ENCODE measurements at places on chromosomes 5 and 9.

DNA sequence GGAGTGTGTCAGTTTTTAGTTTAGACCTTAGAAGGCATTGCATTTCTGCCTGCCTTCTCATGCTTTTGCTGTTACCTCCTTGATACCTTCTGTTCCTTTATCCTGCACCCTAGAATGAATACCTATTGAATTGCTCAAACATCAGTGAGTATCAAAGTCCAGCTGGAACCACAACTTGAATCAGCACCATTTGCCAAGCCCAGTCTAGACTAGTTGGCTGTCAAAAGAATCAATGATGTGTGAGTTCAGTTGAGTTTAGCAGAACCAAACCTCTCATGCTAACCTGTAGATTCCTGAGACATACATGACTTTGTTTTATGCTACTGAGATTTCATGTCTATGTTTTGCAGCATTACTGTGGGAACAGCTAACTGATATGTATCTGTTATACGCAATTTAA, 116.6 kb downstream of the FAM170A start:
- no peak for DNase-seq

GRCh38 chr5:34977934-34978613, 48.7 kb downstream of the DNAJC21 start:
- no peak for DNase-seq

DNA sequence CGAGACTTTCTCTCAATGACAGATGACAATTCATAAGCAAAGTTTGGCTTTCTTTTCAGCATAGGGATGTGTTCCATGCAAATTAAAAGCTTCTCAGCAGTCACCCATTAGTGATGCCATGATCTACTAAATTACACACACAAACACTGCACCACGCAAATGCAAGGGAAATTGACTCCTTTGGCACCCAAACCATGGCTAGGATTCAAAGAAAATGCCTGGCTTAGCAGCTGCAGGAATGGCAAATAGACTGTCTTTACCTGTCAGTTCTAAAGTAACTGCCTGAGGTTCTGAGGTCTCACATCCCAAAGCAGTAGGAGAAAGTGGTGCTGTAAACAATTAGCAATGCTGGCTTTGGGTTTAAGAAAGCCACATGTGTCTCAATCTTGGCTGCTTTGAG, 108.6 kb upstream of the ATP10B start:
- DNase-seq: no peak

DNA sequence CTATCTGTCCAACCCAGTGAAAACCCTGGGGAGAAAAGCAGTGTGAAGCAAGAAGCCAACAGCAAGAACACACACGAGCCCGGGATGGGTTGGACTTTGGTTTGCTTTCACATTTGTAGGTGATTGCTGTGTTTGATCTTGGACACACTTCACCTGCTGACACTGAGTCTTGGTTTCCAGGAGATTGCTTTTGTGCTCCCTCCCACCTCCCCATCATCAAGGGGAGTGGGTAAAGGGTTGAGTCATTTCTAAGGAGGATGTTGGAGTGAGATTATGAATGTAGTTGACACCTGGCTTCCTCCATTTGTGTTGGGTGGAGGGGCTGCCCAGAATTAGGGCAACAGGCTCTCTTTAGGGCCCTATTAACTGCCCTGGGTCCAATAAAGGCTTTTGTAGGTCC, 37.5 kb downstream of the ANKDD1B start:
- no peak for DNase-seq

GRCh38 chr9:77847059-77847499, 184.5 kb downstream of the GNAQ start:
- no peak for DNase-seq

DNA sequence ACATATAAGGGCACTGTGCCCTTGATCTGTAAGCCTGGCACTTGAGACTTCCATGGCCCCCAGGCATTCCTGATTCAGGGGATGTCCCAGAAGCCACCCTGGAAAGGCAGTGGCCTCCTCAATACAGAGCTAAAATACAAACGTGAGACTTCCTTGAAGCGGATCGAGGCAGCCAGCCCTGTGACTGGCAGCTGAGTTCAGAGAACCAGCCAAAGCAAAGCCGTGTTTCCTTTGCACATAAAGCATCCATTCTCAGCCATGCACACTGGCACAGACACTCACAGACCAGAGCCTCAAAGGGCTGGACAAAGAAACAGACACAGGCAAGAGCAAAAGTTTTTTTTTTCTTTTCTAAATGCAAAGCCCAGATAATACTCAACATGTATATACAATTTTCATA, 18.8 kb upstream of the CPEB4 start:
- no peak for DNase-seq

- DNase-seq: no peak
Measured at GRCh38 chr5:172170251-172170701, 17.7 kb downstream of the STK10 start.

DNA sequence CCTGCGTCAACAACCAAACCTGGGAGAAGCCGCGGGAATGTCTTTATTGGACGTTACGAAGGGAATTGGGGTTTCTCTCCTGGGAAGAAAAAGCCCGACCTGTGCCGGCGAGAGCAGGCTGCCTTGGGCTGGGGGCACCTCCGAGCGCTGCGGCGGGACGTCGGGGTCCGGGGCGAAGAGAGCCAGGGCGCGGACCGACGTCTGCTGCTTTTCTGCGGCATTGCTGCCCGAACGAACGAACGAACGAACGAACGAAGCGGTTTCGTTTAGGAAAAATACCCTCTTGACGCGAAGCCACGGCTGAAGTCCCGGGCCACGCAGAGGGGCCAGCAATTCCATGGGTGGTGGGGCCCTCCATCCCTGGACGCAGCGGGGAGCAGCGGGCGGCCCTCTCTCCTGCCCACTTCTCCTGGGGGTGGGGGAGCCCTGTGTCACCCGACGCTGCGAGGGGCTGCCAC, 4.8 kb upstream of the PITX1 start:
- DNase-seq: no peak

DNA sequence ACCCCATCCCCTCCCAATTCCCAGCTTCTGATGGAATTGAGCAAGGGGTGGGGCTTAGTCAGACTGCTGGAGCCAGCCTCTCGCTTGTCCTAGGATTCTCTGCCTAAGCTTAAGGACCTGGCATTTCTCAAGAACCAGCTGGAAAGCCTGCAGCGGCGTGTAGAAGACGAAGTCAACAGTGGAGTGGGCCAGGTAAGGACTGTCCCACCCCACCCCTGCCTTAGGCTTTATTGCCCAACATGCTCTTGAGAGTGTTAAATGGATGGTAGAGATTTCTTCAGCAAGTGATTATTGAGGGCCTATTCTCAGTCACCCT, 1.1 kb downstream of the SLC35A4 start:
- no peak for DNase-seq
